Fibroblast of lung (primary cell): ENCODE measurements at places on chromosomes 11 and 22. TPM values are rescaled to one million over a fixed set of nuclear protein-coding genes. Genes with fewer than 3 reads are reported as not detected.

GRCh38 chr11:766106-766935, 11.0 kb downstream of the GATD1 start:
- H3K27ac ChIP-seq: no peak overlapping the region
- peaks cover 6% of the 10 kb centered on the region for H3K4me1 ChIP-seq
- no peak for DNase-seq
- H3K36me3 ChIP-seq: peaks cover 47% of the 10 kb centered on the region
- H3K27me3 ChIP-seq: no peaks in the 10 kb centered on the region

SYT7 gene
- total RNA-seq: 9.2 and 25.9 TPM in 2 replicates

- peaks cover 14% of the 10 kb centered on the region for H3K36me3 ChIP-seq
- no peaks in the 10 kb centered on the region for H3K4me1 ChIP-seq
- H3K27ac ChIP-seq: no peak overlapping the region
- no peak overlapping the region for H3K4me3 ChIP-seq
These were observed 19.8 kb downstream of the USP35 start for GRCh38 chr11:78208257-78209165.

- H3K27ac ChIP-seq: no peak overlapping the region
- no peak overlapping the region for H3K4me3 ChIP-seq
- DNase-seq: no peak
- H3K4me1 ChIP-seq: no peaks in the 10 kb centered on the region
These were observed 25.3 kb downstream of the MB start for GRCh38 chr22:35591714-35592417.

- H3K4me3 ChIP-seq: peak overlapping the region; percentile 5
- H3K27ac ChIP-seq: peak overlapping the region; percentile 38
- peaks cover 6% of the 10 kb centered on the region for H3K4me1 ChIP-seq
- H3K36me3 ChIP-seq: no peaks in the 10 kb centered on the region
- H3K27me3 ChIP-seq: no peaks in the 10 kb centered on the region
These were observed 15.3 kb upstream of the CTR9 start for GRCh38 chr11:10735481-10736475.

ACP2 gene
- total RNA-seq: 16.2 and 23.9 TPM in 2 replicates
